ENCODE measurements at places on chromosomes 16 and 17. TPM values are rescaled to one million over a fixed set of nuclear protein-coding genes. Genes with fewer than 3 reads are reported as not detected.

Gene SPNS1
- 20.9 TPM for total RNA-seq

Gene FGF11
- 8.0 TPM for total RNA-seq

Gene GSG1L
- 1.6 TPM for total RNA-seq

Gene PDP2
- 10.9 TPM for total RNA-seq

Gene PRR29
- total RNA-seq = 0.84 TPM

Gene OR3A3
- not detected for total RNA-seq

GRCh38 chr17:77426676-77427386 is 286.1 kb downstream of the SEC14L1 start:
- no peaks in the 10 kb centered on the region for H3K36me3 ChIP-seq
- no peaks in the 10 kb centered on the region for H3K27me3 ChIP-seq
- peak overlapping the region; percentile 15 for H3K27ac ChIP-seq
- H3K4me1 ChIP-seq = no peaks in the 10 kb centered on the region
- DNase-seq = no peak

- H3K4me3 ChIP-seq = no peak overlapping the region
- no peaks in the 10 kb centered on the region for H3K4me1 ChIP-seq
- H3K27ac ChIP-seq = no peak overlapping the region
- DNase-seq = no peak
- no peaks in the 10 kb centered on the region for H3K36me3 ChIP-seq
- no peaks in the 10 kb centered on the region for H3K27me3 ChIP-seq
Observed at GRCh38 chr16:6066652-6067051, 969.1 kb upstream of the EEF2KMT start.

GRCh38 chr17:56810891-56811775 is 22.6 kb downstream of the C17orf67 start:
- DNase-seq = no peak
- no peaks in the 10 kb centered on the region for H3K4me1 ChIP-seq
- no peaks in the 10 kb centered on the region for H3K27me3 ChIP-seq
- no peak overlapping the region for H3K27ac ChIP-seq

DNA sequence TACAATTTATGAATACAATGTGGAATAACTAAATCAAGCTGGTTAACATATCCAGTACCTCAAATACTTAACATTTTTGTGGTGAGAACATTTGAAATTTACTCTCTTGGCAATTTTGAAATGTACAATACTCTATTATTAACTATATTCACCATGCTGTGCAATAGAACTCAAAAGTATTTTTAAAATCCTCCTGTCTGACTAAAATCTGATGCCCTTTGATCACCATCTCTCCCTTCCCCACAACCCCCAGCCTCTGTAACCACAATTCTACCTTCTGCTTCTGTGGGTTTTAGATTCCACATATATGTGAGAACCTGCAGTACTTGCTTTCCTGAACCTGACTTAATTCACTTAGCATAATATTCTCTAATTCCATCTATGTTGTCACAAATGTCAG is 71.6 kb upstream of the ALOX12 start:
- no peaks in the 10 kb centered on the region for H3K36me3 ChIP-seq
- H3K4me3 ChIP-seq = no peak overlapping the region
- no peaks in the 10 kb centered on the region for H3K4me1 ChIP-seq
- H3K27ac ChIP-seq = no peak overlapping the region

DNA sequence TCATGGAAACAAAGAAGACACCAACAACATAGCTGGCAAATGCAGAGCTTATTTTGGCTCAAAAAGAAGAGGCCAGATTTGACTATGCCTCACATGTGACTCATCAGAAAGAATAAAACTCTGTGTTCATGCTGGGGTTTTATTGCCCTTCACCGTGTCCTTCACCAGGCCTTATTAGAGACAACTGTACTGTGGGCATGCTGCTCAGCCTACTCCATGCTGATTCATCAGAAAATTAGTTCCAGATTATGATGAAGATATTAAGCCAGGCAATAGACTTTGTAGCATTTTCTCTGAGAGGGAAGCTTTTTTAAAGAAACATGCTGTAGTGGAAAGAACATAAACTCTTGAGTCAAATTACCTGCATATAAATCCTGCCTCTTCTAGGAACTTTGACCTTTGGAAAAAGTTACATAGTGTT is 89.8 kb downstream of the CYB561 start:
- no peak overlapping the region for H3K27ac ChIP-seq
- H3K4me1 ChIP-seq = peaks cover 5% of the 10 kb centered on the region
- no peak overlapping the region for H3K4me3 ChIP-seq
- H3K36me3 ChIP-seq = no peaks in the 10 kb centered on the region
- no peaks in the 10 kb centered on the region for H3K27me3 ChIP-seq

DNA sequence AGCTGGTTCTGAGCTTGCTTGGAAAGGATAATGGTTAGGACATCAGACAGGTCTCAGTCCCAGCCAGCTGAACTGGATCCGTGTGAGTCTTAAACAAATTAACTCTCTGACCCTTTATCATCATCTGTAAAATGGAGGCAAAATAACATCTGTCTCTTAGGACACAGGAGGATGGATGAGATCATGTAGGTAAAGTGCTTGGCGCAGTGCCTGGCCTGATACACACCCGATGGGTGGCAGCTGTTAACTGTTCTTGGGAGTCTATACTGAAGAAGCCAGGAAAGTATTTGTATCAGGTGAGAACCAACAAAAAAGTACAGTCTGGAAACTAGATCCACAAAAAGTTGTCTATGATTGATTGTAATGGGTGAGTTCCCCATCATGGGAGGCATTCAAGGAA is 188.6 kb downstream of the C16orf78 start:
- H3K4me3 ChIP-seq = no peak overlapping the region
- no peaks in the 10 kb centered on the region for H3K36me3 ChIP-seq
- no peaks in the 10 kb centered on the region for H3K27me3 ChIP-seq
- no peak for DNase-seq
- no peaks in the 10 kb centered on the region for H3K4me1 ChIP-seq

DNA sequence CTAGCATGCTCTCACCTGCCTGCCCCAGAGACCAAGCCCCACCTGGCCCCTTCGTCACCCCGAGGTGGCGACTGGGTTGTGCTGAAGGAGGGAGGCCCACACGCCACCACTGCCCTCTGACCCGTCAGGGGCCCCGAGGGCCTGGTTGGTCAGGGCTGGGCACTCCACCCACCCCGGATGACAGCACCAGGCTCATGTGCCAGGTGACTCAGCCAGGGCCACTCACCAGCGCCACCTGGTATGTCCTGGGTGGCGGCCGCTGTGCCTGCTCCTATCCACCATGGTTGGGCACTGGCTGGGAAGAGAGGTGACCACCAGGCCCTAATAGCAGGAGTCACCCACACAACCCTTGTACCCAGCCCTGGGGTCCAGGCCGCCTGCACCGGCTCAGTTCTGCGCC is 68.9 kb downstream of the JPH3 start:
- no peak overlapping the region for H3K4me3 ChIP-seq
- DNase-seq = no peak
- H3K27me3 ChIP-seq = no peaks in the 10 kb centered on the region
- no peaks in the 10 kb centered on the region for H3K36me3 ChIP-seq
- H3K27ac ChIP-seq = no peak overlapping the region

DNA sequence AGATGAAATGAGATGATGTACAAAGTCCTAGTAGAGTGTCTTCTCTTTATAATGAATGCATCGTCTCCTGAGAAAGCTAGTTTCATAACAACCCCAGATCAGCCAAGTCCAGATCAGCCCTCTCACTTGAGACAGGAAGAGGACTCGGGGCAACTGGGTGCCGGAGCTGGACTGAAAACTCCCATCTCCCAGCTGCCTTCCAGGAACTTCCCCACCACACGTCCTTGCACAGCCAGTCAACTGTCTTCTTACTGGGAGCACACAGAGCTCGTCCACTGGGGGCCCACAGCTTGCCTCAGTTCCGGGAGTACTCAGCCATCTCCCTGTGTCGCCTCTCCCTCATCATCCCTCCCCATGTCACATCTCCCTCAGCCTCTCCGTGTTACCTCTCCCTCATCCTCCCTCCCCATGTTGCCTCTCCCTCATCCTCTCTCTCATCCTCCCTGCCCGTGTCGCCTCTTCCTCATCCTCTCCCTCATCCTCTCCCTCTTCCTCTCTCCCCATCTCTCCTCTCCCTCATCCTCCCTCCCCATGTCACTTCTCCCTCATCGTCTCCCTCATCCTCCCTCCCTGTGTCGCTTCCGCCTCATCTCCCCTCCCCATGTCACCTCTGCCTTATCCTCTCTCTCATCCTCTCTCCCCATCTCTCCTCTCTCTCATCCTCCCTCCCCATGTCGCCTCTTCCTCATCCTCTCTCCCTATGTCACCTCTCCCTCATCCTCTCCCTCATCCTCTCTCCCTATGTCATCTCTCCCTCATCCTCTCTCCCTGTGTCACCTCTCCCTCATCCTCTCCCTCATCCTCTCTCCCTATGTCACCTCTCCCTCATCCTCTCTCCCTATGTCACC is 22.4 kb upstream of the KCNH6 start:
- no peak for DNase-seq
- H3K27ac ChIP-seq = no peak overlapping the region
- no peaks in the 10 kb centered on the region for H3K27me3 ChIP-seq
- H3K36me3 ChIP-seq = no peaks in the 10 kb centered on the region
- no peaks in the 10 kb centered on the region for H3K4me1 ChIP-seq
- no peak overlapping the region for H3K4me3 ChIP-seq

- peak overlapping the region; percentile 86 for H3K27ac ChIP-seq
- H3K36me3 ChIP-seq = no peaks in the 10 kb centered on the region
- H3K27me3 ChIP-seq = no peaks in the 10 kb centered on the region
- no peak for DNase-seq
- H3K4me1 ChIP-seq = no peaks in the 10 kb centered on the region
Observed at GRCh38 chr17:68909066-68909465, 46.1 kb downstream of the ABCA8 start.

DNA sequence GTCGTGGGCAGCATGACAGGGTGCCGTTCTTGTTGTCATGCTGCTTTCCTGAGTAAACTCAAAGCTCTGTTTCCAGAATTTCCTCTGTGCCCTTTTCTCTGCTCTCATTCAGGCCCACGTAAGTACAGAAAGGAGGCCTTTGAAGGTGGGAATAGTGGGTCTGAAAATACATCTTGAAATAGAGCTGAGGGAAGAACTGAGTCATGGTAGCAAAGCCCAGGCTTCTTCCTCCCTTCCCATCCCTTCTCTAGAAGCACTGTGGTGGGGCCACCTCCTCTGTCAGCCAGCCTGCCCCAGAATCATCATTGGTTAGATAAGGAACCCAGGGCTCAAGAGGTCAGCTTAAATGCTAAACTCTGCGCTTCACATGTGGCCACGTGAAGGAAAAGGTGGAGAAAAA is 9.4 kb downstream of the CTRL start:
- no peaks in the 10 kb centered on the region for H3K4me1 ChIP-seq
- no peak overlapping the region for H3K27ac ChIP-seq
- no peaks in the 10 kb centered on the region for H3K27me3 ChIP-seq
- no peak overlapping the region for H3K4me3 ChIP-seq
- H3K36me3 ChIP-seq = no peaks in the 10 kb centered on the region

GRCh38 chr17:12765548-12765947 is 23.8 kb upstream of the ARHGAP44 start:
- no peak overlapping the region for H3K27ac ChIP-seq
- no peaks in the 10 kb centered on the region for H3K27me3 ChIP-seq
- peaks cover 4% of the 10 kb centered on the region for H3K36me3 ChIP-seq
- DNase-seq = peak; percentile 57
- no peaks in the 10 kb centered on the region for H3K4me1 ChIP-seq
- H3K4me3 ChIP-seq = no peak overlapping the region

GRCh38 chr17:30961209-30962188 is 9.3 kb upstream of the RNF135 start:
- DNase-seq = peak; percentile 12
- no peak overlapping the region for H3K27ac ChIP-seq
- H3K4me1 ChIP-seq = no peaks in the 10 kb centered on the region
- H3K4me3 ChIP-seq = no peak overlapping the region
- no peaks in the 10 kb centered on the region for H3K36me3 ChIP-seq

Data from aorta (tissue), 5 donors.